ENCODE measurements at places on chromosomes 3 and 15.

DNA sequence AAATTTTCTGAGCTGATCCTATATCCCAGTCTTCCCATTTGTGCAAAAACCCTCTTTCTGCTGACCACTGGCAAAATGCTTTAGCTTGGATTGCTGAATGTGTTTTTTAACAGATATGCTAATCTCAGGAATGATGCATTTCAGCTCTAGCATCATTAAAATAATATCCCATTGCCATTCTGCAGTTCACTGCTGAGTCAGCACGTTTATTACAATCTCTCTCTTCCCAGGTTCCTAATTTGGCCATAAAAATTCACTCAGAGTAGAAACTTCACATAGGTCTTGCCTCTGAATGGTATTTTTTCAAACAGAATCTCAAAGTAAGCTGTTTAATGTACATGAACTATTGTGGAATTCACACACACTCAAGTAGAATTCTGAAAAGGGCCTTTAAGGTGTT is 509.6 kb upstream of the SUCLG2 start:
- no peak for DNase-seq

GRCh38 chr15:40739854-40740253 is 15.2 kb downstream of the RMDN3 start:
- no peak for DNase-seq

GRCh38 chr3:30643763-30644462 is 37.5 kb downstream of the TGFBR2 start:
- DNase-seq = no peak

GRCh38 chr15:47951781-47952180 is 169.0 kb upstream of the SLC24A5 start:
- no peak for DNase-seq

- peak; percentile 58 for DNase-seq
Measured at GRCh38 chr3:72270072-72270681, 485.2 kb upstream of the PROK2 start.

DNA sequence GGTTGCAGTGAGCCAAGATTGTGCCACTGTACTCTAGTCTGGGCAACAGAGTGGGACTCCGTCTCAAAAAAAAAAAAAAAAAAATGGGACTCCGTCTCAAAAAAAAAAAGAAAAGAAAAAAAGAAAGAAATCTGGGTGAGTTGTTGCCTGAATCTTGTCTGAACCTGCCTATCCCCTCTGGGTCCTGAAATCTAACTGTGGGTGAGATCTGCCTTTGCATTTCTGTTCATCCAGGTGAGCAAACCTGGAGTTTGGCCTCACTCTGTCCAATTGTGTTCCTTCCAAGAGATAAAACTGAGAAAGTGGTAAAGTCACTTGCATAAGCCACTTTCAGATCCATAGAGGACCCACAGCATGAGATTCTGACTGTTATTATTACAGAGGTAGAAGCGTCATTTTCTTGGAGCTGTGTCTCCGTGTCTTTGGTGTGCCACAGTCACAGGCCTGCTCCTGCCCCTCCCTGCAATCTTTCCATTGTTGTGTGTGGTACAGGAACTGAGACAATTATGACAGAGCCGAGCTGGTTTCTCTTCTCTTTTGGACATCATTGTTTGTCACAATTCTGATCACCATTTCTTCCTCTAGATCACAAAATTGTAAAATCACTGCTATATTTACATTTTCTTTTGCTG is 235.9 kb downstream of the LPP start:
- no peak for DNase-seq

GRCh38 chr3:189038773-189039745 is 132.7 kb upstream of the TPRG1 start:
- no peak for DNase-seq

- DNase-seq = peak; percentile 32
Measured at GRCh38 chr3:17023006-17023664, 138.4 kb downstream of the PLCL2 start.

DNA sequence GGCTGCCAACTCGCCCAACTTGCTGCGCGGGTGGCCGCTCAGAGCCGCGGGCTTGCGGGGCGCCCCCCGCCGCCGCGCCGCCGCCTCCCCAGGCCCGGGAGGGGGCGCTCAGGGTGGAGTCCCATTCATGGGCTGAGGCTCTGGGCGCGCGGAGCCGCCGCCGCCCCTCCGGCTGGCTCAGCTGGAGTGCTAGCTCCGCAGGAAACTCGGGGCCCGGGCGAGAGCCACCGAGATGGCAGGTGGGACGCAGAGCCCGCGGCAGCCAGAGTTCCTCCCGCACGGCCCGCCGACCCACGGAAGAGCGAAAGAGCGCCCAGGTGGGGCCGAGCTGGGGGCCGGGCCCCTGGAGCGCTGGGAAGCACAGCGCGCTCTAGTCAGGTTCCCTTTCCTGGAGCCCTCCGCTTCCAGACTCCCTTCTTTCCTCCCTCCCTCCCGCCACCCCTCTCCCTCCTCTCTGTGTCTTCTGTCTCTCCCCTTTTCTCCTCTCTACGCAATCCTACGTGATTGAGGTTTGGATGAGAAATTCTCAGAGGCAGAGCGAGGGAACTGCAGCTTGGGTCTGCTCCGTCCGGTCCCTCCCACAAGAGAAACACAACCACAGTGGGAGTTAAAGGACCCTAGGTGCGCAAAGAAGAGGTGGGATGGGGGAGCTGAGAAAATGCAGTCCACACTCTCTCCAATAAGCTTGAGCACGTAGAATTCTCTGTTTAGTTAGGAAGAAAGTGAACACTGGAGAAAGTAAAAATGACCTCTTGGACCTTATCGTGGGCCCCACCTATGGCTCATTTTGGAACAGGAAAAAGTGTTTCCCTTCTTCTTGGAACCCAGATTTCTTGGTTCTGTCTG is 317.3 kb downstream of the FGF12 start:
- peak; percentile 44 for DNase-seq

GRCh38 chr3:150547045-150547741 is 606 bp downstream of the EIF2A start:
- no peak for DNase-seq

GRCh38 chr3:184733971-184734608 is 22.2 kb upstream of the MAGEF1 start:
- DNase-seq = no peak

- no peak for DNase-seq
Measured at GRCh38 chr3:66411961-66412887, 88.6 kb downstream of the LRIG1 start.

DNA sequence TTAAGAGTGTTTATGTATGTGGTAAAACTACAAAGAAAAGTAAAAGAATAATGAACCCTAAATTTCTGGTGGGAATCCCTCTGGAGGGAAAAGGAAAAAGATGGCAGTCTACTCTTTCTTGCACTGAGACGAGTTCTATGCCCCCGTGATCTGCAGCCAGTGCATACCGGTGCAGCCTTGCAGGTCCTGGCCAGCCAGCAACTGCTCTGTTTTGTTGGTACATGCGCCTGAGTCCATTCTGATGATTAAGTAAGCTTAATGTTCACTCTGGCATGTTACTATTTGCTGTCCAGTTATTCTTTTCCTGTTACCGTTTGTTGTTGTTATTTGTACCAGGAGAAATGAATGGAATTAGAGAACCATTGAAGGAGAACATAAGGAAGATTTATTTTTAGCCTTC is 95.1 kb upstream of the TMC3 start:
- DNase-seq = no peak

DNA sequence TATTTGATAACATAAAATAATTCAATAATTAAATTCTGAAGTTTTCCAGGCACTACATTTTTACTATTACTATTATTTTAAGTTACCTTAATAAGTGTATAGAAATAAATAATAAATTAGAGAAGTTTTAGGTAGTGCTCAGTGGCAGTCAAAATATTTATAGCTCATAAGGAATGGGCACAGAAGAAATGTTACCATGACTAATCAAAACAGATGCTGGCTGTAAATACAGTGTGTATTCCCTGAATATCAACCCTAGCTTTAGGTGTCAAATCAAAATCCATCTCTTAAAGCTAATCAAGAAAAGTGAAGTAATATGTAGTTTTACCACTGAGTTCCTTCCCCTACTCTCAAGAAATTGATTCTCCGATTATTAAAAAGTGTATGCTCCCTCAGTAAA is 35.5 kb downstream of the ZBTB20 start:
- DNase-seq = no peak

DNA sequence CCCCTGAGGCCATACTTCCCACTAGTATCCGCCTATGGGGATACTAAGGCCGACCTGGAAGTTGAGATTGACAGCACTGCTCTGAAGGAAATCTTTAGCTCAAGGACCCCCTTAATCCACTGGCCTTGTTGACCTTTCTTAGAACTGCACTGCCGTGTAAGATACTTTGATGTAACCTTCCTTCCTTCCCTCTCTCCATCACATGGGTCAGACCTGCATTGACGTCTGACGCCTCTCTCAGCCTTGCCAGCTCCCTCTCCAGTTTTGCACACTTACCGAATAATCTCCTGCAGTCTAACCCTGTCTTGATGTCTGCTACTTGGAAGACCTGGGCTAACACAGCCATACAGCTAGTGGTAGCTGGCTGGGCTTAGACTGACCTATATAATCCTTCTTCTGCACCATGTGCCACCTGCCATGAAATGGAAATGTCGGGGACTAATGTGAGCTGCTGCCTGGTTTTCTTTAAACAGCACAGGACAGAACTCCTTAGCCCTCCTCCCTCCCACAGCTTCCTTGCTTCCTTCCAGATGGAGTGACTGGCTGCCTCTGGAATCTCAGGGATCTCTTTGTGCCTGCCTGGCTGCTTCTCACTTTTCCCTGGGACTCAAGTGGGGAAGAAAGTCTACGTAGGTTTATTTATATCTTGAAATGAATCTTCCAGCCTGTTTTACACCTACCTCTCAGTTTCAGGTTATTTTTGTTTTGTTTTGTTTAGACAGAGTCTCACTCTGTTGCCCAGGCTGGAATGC is 39.2 kb upstream of the HERC1 start:
- no peak for DNase-seq

- no peak for DNase-seq
Measured at GRCh38 chr3:9690451-9691450, 12.9 kb upstream of the CPNE9 start.
